Activated CD4-positive, alpha-beta T cell treated with anti-CD3 and anti-CD28 coated beads for 48 hours (primary cell): ENCODE measurements at places on chromosomes 3 and 15.

- no peak for DNase-seq
Observed at GRCh38 chr15:70199540-70200410, 102.1 kb upstream of the TLE3 start.

DNA sequence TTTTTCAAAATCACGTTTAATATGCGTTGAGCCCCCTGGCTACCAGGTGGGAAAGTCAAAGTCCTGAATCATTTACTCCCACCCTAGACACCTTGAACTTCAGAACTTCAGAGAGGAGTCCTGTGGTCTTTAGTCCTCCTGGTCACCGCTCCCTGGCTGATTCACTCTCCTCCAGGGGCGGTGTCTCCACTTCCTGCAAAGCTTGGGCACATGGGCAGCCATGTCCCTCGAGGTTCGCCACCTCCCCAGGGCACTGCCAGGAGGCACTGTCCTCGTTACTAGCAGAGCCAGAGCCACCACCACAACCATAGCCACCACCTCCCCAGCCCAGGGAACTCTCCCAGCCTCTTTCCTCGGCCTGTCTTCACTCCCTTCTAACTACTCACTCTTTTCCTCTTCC lies 31.0 kb downstream of the LOXL1 start:
- no peak for DNase-seq

DNA sequence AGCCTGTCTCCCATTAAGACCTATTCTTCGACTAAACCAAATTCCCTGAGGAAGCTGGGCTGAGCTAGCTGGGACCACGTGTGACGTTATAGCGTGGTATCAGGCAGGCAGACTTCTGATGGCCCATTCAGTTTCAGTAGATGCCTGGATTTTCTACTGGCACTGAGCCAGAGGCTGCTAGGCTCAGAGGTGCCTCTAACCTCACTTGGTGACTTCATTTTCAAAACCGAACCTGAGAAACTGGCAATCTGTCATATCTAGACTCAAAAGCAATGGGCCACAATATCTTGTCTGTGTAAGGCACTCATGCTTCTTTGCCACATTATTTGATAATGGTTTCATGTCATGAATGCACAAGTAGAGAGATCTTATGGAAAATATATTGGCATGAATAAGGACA lies 352.1 kb upstream of the AZI2 start:
- DNase-seq: no peak

GRCh38 chr3:128577711-128578110 lies 72.9 kb downstream of the RPN1 start:
- no peak for DNase-seq

DNA sequence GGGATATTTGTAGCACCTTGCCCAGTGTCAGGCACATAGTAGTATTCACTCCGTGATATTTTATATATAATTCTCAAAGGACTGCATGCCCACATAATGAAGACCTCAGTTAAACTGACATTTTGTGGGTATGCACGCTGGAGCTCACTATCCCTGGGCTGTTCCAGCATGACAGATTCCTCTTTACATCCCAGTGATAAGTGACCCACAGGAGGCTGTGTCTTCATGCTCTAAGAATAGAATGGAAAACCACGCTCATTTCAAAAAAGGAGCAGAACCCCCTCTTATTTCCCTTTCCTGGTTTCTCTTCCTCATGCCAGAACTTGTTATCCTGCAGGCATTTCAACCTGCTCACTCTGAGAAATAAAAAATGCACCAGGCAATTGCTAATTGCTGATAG lies 717.5 kb downstream of the AGBL1 start:
- no peak for DNase-seq
